ENCODE measurements at places on chromosomes 2 and 18. TPM values are rescaled to one million over a fixed set of nuclear protein-coding genes. Genes with fewer than 3 reads are reported as not detected.

Gene VWC2L
- total RNA-seq = not detected

Gene KCMF1
- total RNA-seq = 139 TPM

Gene MBD5
- 34.7 TPM for total RNA-seq

Gene NPPC
- 1.1 TPM for total RNA-seq

Gene NEMP2
- total RNA-seq = 22.9 TPM

Gene POTEF
- total RNA-seq = not detected

GRCh38 chr2:41943159-41943558, 104.7 kb upstream of the PKDCC start:
- H3K27ac ChIP-seq = no peak overlapping the region
- H3K4me1 ChIP-seq = no peaks in the 10 kb centered on the region
- H3K36me3 ChIP-seq = no peaks in the 10 kb centered on the region
- no peak overlapping the region for H3K4me3 ChIP-seq
- no peak for DNase-seq

- no peaks in the 10 kb centered on the region for H3K36me3 ChIP-seq
- no peak overlapping the region for H3K4me3 ChIP-seq
- DNase-seq = no peak
- H3K4me1 ChIP-seq = peaks cover 60% of the 10 kb centered on the region
- H3K27me3 ChIP-seq = peaks cover 5% of the 10 kb centered on the region
- no peak overlapping the region for H3K27ac ChIP-seq
These were observed 268.1 kb upstream of the CXCR4 start for GRCh38 chr2:136386046-136386445.

- H3K4me1 ChIP-seq = no peaks in the 10 kb centered on the region
- no peak for DNase-seq
- no peak overlapping the region for H3K27ac ChIP-seq
- no peaks in the 10 kb centered on the region for H3K27me3 ChIP-seq
- no peaks in the 10 kb centered on the region for H3K36me3 ChIP-seq
These were observed 189.2 kb upstream of the EPHA4 start for GRCh38 chr2:221761260-221761659.

DNA sequence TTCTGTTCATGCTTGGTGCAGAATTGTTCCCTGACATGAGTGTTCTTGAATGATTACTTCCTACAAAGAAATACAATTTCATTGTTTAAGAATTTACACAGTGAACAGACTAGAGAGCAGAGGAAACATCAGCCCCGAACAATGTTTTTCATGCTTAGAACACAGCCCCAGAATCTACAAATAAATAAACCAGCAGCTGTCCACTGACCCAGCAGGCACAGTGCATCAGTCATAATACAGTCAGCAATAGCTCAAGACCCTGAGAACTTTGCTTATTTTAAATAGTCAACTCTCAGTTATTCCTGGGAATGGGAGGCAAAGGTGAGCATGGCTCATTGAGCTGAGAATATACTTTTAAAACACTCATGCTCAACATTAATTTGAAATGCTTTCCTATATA, 38.4 kb downstream of the XIRP2 start:
- DNase-seq = no peak
- no peak overlapping the region for H3K27ac ChIP-seq
- H3K36me3 ChIP-seq = no peaks in the 10 kb centered on the region
- H3K4me1 ChIP-seq = no peaks in the 10 kb centered on the region

GRCh38 chr2:204862809-204863208, 317.5 kb downstream of the PARD3B start:
- H3K4me1 ChIP-seq = no peaks in the 10 kb centered on the region
- DNase-seq = no peak
- H3K36me3 ChIP-seq = no peaks in the 10 kb centered on the region

GRCh38 chr2:200451511-200451910, 58.4 kb downstream of the KCTD18 start:
- peaks cover 2% of the 10 kb centered on the region for H3K36me3 ChIP-seq
- no peak for DNase-seq
- no peak overlapping the region for H3K4me3 ChIP-seq
- no peak overlapping the region for H3K27ac ChIP-seq
- no peaks in the 10 kb centered on the region for H3K27me3 ChIP-seq
- peaks cover 60% of the 10 kb centered on the region for H3K4me1 ChIP-seq

GRCh38 chr2:10536569-10537133, 88.5 kb upstream of the ODC1 start:
- H3K27me3 ChIP-seq = peaks cover 14% of the 10 kb centered on the region
- no peaks in the 10 kb centered on the region for H3K36me3 ChIP-seq
- no peak overlapping the region for H3K27ac ChIP-seq
- H3K4me1 ChIP-seq = peaks cover 20% of the 10 kb centered on the region
- no peak overlapping the region for H3K4me3 ChIP-seq

GRCh38 chr2:172196768-172197431, 94.2 kb upstream of the DLX2 start:
- H3K36me3 ChIP-seq = peaks cover 40% of the 10 kb centered on the region
- peak overlapping the region; percentile 49 for H3K4me3 ChIP-seq
- H3K27ac ChIP-seq = no peak overlapping the region
- H3K27me3 ChIP-seq = peaks cover 31% of the 10 kb centered on the region
- H3K4me1 ChIP-seq = peaks cover 18% of the 10 kb centered on the region

DNA sequence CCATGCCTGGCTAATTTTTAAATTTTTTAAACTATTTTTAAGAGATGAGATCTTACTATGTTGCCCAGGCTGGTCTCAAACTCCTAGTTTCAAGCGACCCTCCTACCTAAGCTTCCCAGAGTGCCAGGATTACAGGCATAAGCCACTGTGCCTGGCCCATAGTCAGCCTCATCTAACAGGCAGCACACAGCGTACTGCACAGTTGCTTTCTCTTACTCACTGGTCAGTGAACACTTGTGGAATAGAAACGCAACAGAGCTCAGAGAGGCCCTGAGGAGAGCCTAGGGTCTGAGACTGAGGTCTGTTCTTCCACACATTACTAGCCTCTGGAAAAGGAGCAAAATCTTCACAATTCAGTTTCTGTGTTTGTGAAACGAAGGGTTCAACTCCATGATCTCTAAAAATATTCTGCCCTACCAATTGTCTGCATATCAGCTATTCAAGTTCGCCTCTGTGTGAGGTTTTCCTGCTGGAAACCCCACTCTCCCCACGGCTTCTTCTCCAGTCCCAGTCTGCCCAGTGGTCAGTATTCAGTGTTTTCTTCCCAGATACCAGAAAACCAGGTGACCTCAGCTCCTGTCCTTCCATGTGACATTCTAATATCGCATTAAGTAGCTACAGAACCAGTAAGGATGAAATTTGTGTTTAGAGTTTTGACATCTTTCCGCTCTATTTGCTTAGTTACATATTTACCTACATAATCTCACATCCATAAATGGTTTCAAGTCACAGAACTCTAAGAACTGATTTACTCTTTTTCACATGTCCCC, 26.6 kb upstream of the SNTG2 start:
- no peak for DNase-seq
- no peaks in the 10 kb centered on the region for H3K36me3 ChIP-seq
- no peaks in the 10 kb centered on the region for H3K4me1 ChIP-seq
- H3K4me3 ChIP-seq = no peak overlapping the region
- no peak overlapping the region for H3K27ac ChIP-seq
- H3K27me3 ChIP-seq = no peaks in the 10 kb centered on the region

DNA sequence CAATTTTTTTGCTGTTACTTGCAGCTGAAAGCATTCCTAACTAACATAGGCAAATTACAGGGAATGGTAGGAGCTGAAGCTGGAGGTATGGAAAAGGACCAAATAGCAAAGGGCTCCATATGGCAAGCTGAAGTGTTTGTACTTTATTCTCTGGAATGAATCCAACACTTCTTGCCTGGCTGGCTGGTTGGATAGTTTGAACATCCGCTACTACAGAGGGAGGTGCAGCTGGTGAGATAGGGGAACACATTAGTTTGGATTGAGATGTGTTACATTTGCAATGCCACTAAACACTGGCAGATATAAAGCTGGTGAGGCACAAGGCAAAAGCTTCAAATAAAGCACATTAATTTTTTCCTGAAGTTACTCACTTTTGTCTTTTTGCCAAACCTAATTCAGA, 291.5 kb downstream of the SP3 start:
- no peaks in the 10 kb centered on the region for H3K36me3 ChIP-seq
- H3K27me3 ChIP-seq = peaks cover 39% of the 10 kb centered on the region
- no peak overlapping the region for H3K27ac ChIP-seq
- no peak overlapping the region for H3K4me3 ChIP-seq
- no peaks in the 10 kb centered on the region for H3K4me1 ChIP-seq

GRCh38 chr2:65380255-65380654, 52.1 kb downstream of the SPRED2 start:
- H3K27me3 ChIP-seq = peaks cover 52% of the 10 kb centered on the region
- no peaks in the 10 kb centered on the region for H3K36me3 ChIP-seq
- peaks cover 35% of the 10 kb centered on the region for H3K4me1 ChIP-seq

GRCh38 chr18:35661483-35662146, 80.1 kb downstream of the GALNT1 start:
- peaks cover 12% of the 10 kb centered on the region for H3K36me3 ChIP-seq
- no peaks in the 10 kb centered on the region for H3K4me1 ChIP-seq
- no peaks in the 10 kb centered on the region for H3K27me3 ChIP-seq
- no peak overlapping the region for H3K27ac ChIP-seq
- no peak overlapping the region for H3K4me3 ChIP-seq

DNA sequence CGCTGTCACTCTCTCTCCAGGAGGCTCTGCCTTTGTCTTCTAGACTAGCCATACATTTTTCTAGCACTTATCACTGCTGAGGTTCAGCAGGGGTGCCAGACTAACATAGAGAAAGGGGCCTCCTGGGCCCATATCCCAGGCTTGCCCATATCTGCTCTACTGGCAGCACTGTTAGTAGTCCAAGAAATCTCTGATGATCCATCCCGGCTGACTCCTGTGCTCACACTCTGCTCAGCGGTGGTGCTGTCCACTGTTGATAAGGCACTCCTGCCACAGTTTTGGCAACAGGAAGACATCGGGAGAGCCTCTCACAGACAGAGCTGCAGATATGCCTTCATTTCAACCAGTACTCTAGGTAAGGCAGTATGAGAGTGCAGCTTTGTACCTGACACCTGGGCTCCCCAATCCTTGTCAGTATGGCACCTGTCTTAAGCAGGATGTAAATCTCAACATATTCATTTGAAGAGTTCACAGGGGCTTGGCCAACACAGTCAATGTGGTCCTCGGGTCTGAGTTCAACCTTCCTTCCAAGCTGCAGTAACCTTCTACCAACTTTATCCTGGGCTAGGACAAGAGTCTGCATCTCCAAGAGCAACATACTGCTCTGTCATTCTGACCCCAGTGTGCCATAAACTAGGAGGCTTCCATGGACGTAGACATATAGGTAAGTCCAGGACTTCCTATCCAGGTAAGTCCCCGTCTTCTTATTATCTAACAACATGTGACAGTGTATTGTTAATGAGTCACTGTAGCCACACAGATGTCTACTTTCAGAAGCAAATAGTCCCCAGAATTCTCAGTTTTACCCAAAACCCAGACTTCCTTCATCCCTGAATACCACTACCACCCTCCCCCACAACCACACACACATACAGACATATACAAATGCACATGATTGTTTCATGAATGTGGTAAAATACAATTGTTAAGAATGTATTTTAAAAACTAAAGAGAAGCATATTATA, 16.2 kb downstream of the KLF7 start:
- peaks cover 24% of the 10 kb centered on the region for H3K27me3 ChIP-seq
- peaks cover 60% of the 10 kb centered on the region for H3K4me1 ChIP-seq
- H3K36me3 ChIP-seq = peaks cover 7% of the 10 kb centered on the region
- peak; percentile 26 for DNase-seq
- H3K4me3 ChIP-seq = peak overlapping the region; percentile 72

- H3K4me1 ChIP-seq = peaks cover 26% of the 10 kb centered on the region
- H3K27me3 ChIP-seq = no peaks in the 10 kb centered on the region
- no peak overlapping the region for H3K4me3 ChIP-seq
These were observed 52.2 kb upstream of the ERMN start for GRCh38 chr2:157377861-157378260.

GRCh38 chr2:16637304-16637703, 28.3 kb downstream of the CYRIA start:
- H3K4me3 ChIP-seq = no peak overlapping the region
- no peaks in the 10 kb centered on the region for H3K36me3 ChIP-seq
- H3K4me1 ChIP-seq = peaks cover 36% of the 10 kb centered on the region
- no peak for DNase-seq
- peaks cover 19% of the 10 kb centered on the region for H3K27me3 ChIP-seq

GRCh38 chr2:175577368-175577970, 396.0 kb upstream of the ATP5MC3 start:
- H3K4me3 ChIP-seq = no peak overlapping the region
- no peaks in the 10 kb centered on the region for H3K36me3 ChIP-seq
- peaks cover 21% of the 10 kb centered on the region for H3K27me3 ChIP-seq
- no peak for DNase-seq
- H3K27ac ChIP-seq = no peak overlapping the region
- peaks cover 5% of the 10 kb centered on the region for H3K4me1 ChIP-seq

GRCh38 chr2:216819055-216819454, 40.8 kb downstream of the TNP1 start:
- no peak overlapping the region for H3K27ac ChIP-seq
- H3K4me1 ChIP-seq = no peaks in the 10 kb centered on the region
- peaks cover 12% of the 10 kb centered on the region for H3K27me3 ChIP-seq
- no peak overlapping the region for H3K4me3 ChIP-seq
- no peak for DNase-seq

- no peak overlapping the region for H3K4me3 ChIP-seq
- no peaks in the 10 kb centered on the region for H3K36me3 ChIP-seq
- H3K27me3 ChIP-seq = no peaks in the 10 kb centered on the region
These were observed 139.6 kb downstream of the GALNT14 start for GRCh38 chr2:30998672-30999071.

DNA sequence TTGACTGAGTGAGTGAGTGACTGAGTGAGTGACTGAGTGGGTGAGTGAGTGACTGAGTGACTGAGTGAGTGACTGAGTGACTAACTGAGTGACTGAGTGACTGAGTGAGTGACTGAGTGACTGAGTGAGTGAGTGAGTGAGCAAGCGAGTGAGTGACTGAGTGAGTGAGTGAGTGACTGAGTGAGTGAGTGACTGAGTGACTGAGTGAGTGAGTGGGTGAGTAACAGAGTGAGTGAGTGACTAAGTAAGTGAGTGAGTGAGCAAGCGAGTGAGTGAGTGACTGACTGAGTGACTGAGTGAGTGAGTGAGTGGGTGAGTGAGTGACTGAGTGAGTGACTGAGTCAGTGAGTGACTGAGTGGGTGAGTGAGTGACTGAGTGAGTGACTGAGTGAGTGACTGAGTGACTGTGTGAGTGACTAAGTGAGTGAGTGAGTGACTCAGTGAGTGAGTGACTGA, 11.9 kb downstream of the MAL start:
- H3K36me3 ChIP-seq = peaks cover 1% of the 10 kb centered on the region
- H3K4me3 ChIP-seq = no peak overlapping the region
- DNase-seq = no peak
- H3K4me1 ChIP-seq = peaks cover 58% of the 10 kb centered on the region

- H3K4me1 ChIP-seq = no peaks in the 10 kb centered on the region
- H3K36me3 ChIP-seq = no peaks in the 10 kb centered on the region
- no peak overlapping the region for H3K27ac ChIP-seq
- H3K27me3 ChIP-seq = no peaks in the 10 kb centered on the region
- DNase-seq = no peak
- H3K4me3 ChIP-seq = no peak overlapping the region
These were observed 2012.5 kb upstream of the LRRTM1 start for GRCh38 chr2:82317012-82317411.

GRCh38 chr2:173026479-173026878, 49.2 kb upstream of the MAP3K20 start:
- H3K36me3 ChIP-seq = no peaks in the 10 kb centered on the region
- no peak overlapping the region for H3K4me3 ChIP-seq
- H3K27me3 ChIP-seq = no peaks in the 10 kb centered on the region
- DNase-seq = no peak
- peaks cover 6% of the 10 kb centered on the region for H3K4me1 ChIP-seq

GRCh38 chr2:69428981-69429380, 8.3 kb downstream of the NFU1 start:
- H3K4me3 ChIP-seq = no peak overlapping the region
- no peak overlapping the region for H3K27ac ChIP-seq
- DNase-seq = no peak
- H3K4me1 ChIP-seq = peaks cover 4% of the 10 kb centered on the region
- no peaks in the 10 kb centered on the region for H3K36me3 ChIP-seq

GRCh38 chr2:71906357-71906973, 241.2 kb downstream of the CYP26B1 start:
- H3K36me3 ChIP-seq = peaks cover 2% of the 10 kb centered on the region
- no peak for DNase-seq
- peaks cover 23% of the 10 kb centered on the region for H3K27me3 ChIP-seq
- no peak overlapping the region for H3K27ac ChIP-seq
